Amniotic stem cell (primary cell): ENCODE measurements at places on chromosomes 16 and 17.
A peak's percentile ranks its signal among the peaks of the same experiment; 100 is the strongest.

DNA sequence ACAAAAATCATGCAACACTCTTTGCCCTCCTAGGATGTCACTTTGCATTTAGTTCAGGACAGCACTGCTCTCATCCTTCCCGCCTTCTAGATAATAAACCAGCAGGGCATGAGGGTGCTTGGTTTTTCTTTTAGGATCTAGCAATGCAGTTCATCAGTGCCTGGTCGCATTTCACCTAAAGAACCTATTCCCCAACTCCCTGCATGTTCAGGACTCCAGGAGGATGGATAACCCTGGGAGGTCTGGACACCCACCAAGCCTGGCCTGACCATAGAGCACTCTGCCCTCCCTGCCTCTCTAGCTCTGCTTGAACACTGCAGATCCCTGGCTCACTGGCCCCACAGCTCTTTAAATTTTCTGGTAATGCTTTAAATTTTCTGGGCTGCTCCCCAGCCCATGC is 2.6 kb downstream of the SLFN12 start:
- no peak for DNase-seq

GRCh38 chr17:10200016-10200415 is 1.6 kb upstream of the GAS7 start:
- DNase-seq: no peak

- peak; percentile 18 for DNase-seq
Measured at GRCh38 chr16:83705856-83706255, 101.9 kb upstream of the HSBP1 start.

- no peak for DNase-seq
Measured at GRCh38 chr17:43766413-43767052, 7.9 kb upstream of the SOST start.

DNA sequence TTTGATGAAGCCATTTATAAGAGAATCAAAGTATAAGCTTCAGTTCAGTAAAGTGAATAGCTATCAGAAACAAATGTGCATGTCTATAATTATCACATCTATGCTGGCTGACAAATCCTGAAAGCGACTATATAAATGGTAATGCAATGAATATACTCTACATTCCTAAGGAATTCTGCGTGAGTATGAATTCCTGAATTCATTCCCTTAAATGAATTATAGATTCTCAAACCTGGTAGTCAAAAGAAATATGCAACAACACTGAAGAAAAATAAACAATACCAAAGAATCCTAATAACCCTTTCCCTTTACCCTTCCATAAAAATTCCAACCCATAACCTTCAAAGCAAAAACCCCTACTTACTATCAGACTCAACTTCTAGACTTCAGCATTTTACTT is 416.6 kb upstream of the PMFBP1 start:
- DNase-seq: no peak

DNA sequence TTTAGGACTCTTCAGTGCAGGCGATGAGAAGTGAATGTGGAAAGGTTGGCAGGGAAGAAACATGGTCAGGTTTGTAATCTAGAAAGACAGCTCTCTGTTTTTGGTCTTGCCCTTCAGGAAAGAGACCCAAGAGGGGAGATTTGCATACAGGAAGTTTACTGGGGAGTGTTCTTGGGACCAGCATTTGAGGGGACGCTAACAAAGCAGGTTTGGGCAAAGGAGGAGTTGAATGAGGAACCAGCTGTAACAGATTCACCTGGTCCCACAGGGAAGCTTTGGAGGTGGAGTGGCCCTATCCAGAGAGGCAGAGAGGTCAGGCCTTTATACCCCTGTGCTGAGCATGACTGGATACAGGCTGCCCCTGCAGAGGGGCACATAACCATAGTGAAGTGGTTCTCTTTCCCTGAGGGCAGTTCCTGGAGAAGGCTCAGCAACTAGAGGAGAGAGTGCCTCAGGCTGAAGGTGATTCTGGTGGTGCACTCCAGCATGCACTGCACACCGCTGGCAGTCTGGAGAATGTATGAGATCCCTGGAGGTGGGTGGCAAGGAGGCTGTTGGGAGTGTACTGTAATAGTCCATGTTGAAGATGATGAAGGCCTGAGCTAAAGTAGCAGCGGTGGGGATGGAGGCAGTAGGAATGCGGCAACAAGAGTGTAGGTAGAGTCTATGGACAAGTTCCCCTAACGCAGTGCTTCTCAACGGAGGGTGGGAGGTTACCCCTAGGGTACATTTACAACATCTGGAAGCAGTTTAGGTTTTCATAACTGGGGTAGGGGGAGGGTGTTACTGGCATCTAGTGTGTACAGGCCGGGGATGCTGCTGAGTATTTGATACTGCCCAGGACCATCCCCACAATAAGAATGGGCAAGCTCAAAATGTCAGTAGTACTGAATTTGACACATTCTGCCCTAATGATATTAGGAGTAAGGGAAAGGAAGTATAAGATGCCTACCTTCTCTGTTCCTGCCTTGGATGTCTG is 37.2 kb downstream of the MAP2K6 start:
- no peak for DNase-seq

DNA sequence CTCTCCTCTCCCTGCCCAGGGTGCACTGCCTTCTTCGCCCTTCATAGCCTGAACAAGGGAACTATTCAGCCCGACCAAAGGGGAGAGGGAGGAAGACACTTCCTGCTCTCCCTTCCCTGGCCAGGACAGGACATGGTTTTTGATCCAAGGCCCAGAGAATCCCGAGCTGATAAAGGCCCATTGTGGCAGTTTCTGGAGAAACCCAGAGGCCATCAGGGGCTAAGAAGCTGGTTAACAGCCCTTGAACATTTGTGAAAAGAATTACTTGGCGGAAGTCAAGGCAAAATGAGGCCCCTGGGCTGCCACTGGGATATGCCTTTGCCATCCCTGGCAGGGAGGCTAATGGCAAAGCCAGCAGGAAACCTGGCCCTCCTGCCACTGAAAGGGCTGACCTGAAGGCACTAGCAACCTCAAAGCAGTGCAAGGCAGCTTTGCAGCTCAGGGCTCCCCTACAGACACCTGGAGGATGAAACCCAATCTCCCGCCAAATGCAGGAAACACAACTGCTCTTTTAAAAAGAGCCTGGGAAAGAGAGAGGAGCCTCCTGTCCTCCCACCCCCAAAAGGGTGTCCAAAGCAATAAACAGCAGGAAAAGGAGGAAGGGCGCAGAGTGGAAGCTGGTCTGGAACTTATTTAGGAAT is 12.6 kb downstream of the PHB1 start:
- no peak for DNase-seq

DNA sequence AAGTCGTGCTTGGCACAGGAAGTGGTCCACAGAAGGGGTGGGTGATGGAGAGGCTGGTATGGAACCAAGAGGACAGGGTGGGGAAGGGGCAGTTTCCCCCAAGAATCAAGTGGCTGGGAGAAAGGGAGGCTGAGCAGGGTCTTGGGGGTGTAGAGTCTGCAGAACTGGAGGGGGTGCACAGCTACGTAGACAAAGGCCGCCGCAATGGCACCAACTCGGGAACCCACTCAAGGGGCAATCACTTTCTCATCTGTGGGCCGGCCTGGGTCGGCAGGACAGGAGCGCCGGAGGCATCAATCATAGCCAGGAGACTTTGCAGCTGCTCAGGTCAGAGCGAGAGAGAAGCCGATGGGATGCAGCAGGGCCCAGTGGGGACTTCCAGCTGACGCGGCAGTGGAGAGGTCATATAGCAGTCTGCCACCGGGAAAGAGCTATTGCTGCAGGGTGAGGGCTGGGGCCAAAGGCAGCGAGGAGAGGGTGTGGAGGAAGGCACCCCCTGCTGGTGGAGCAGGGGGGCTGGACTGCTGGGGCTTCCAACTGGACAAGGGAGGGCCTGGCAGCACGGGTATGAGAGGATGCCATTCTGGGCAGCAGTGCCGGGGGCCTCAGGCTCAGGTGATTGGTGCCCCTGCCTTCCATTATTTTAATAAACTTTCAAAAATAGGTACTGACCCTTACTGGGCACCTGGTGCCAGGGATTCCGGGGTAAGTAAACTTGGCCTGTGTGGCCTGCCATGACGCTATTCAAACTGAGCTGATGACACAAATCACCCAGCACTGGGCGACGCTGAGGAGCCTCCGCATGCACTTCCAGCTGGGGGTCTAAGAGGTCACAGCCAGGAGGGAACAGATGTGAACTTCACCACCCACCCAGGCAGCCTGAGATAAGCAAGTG is 52.5 kb upstream of the MTSS2 start:
- DNase-seq: peak; percentile 31

- DNase-seq: no peak
Measured at GRCh38 chr16:734208-734980, 6.4 kb downstream of the CIAO3 start.

DNA sequence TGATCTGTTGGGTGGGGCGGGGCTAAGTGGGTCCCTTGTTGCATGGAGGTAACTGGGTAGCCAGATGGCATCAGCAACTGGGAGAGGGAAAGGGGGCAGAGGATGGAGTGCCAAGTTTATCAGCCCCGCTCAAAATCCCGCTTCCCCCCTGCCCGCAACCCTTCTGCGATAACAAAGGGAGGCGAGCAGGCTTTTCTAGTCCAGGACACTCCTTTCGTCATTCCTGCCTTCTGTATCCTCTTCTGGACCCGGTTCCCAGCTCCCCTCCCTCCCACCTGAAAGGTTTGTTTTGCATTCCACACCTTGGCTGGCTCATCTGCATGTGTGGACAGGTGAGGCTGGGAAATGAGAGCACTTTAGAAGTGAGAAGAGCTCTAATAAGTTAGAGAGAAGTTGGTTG is 53.3 kb downstream of the HLF start:
- no peak for DNase-seq

- DNase-seq: no peak
Measured at GRCh38 chr16:27291722-27292240, 22.0 kb upstream of the IL4R start.

DNA sequence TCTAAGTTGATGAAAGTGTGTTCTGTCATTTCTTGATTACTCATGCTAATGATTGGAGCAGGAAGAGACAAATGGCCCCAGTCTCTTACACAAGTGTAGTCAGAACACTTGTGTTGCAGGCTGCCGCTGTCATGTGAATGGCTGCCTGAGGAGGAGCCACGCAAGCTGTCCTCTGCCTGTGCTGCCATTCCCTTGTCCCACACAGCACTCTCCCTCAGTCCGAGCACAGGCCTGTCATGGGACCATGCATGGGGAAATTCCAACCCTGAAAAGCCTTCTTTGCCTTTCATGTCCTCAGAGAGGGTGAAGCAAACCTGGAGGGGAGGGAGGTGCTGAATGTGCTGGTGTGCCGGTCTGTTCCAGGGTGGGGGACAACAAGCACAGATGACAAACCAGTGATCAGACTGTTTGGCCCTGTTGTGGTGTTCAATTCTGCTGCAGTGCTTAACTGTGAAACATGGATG is 109.4 kb downstream of the MRTFB start:
- DNase-seq: no peak

GRCh38 chr17:55453839-55454557 is 32.4 kb upstream of the MMD start:
- no peak for DNase-seq

DNA sequence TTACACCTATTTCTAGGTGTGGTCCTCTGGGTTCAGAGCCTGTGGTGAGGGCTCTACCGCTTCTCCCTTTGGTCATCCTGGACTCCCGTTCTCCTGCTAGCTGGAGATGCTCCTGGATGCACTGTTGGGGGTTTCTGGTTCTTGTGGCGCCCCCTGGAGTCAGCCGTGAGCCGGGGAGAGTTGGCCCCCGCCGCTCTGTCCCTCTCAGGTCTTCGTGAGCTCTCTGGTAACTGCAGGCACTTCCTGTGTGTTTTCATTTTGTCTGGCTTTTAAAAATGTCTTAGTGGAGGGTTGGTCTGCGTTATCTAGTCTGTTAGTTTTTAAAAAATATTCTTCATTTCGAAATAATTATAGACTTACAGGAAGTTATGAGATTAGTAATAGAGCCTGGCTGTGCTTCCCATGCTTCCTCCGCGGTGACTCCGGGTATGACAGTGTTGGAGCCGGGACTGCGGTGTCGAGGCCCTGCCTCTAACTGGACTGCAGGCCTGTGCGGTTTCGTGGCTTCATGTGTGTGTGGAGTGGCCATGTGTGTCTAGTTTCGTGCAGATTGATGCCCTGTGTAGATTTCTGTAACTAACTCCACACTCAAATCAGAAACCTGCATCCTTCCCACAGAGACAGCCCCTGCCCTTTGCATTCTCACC is 78.0 kb upstream of the ZNF750 start:
- no peak for DNase-seq

DNA sequence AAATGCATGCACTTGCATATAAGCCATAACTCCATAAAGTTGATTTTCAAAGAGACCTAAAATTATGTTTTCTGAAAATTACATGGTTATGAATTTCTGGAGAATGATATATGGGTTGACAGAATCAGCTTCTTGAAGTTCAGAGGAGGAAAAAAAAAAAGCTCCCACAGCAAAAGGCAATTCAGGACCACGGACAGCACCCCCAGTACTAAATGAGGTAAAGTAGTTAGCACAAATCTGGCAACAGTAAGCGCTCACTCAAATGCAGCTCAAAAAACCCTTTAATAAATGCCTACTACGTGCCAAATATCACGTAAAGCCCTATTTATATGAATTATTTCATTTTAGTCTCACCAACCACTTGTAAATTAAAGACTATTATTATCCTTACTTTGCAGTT is 135.2 kb downstream of the SHISA9 start:
- DNase-seq: no peak

DNA sequence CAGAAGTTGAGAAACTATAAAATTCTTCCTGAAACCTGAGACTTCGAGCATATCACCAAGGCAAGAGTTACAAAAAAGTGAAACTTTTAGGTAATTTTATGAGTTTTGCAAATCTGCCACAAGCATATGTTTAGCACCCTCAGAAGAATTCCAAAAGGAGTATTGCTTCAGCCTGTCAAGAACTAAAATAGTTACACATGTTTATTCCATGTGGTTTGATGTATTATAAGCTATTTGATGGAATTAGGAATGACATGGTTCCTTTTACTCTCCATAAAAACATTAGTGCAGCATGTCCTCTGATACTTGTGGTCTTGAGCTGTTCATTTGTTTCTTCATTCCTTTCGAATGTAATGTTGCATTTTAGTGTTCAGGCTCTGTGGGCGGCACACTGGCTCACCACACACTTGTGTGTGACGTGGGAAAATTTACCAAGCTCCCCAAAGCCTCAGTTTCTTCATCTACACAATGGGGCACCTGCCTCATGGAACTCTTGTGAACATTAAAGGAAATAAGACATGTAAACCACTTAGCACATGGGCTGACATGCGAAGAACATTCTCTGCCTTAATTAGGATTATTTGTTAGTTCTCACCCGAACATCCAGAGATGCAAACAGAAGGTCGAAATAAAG is 204.2 kb upstream of the FOXF1 start:
- DNase-seq: no peak

- DNase-seq: no peak
Measured at GRCh38 chr17:77382966-77383612, 242.3 kb downstream of the SEC14L1 start.

- DNase-seq: no peak
Measured at GRCh38 chr17:60086818-60087591, 8.3 kb upstream of the HEATR6 start.
